ENCODE measurements at places on chromosomes 7 and 10.

DNA sequence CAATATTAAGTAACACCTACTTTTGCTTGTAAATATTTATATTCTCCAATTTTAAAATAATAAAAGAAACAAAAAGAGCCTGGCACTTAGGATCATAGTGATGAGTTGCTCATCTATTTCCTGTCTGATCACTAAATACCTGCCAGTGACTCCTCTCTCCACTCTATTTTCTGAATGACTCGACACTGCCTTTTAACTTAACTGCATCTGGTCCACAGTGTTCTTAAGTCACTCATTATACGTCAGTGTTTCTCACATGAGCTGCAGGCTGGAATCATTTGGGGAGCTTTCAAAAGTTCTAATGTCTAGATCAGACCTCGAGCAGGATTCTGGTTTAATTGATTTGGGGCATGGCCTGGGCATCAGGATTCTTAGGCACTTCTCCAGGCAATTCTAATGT lies 78.0 kb upstream of the AGBL3 start:
- no peak for DNase-seq

DNA sequence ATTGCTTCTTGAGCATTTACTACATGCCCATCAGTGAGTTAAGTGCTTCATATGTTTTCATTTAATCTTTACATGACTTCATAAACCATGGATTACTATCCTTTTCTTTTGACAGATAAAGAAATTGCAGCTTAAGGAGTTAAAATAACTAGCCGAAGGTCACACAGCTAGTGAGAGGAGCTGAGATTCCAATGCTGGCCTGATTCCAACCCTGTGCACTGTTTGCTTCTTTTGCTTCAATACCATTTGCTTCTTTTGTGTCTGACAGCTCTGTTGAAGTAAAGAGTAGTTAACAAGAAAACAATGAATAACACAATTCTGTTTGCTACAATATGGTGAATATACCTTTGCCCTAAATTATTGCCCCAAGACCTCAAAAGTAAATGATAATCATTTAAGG lies 132.4 kb downstream of the GRM3 start:
- no peak for DNase-seq

DNA sequence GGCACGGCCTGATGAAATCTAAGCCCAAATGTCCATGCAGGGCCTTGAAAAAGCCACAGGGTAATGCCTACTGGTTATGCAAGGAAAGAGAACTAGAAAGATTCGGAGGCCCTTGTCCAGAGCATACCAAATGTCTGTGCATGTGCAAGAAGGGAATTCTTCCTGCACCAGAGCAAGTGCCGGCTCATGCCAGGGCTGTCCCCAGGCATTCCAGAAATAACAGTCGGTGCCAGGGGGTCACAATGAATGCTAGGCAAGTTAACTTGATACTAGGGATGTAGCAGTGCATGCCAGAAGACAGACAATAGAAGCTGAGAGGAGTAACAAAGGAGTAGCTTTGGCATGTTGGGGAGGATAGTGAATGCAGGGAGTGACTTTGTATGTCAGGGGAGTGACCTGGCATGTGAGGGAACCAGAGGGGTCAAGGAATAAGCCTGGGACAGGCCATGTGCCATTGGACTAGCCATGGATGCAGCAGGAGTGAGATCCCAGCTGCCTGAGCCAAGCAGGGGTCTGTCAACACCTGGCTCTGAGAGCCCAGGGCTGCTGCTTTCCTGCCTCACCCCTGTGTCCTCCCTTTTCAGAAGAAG lies 119.5 kb upstream of the UNC5B start:
- DNase-seq: no peak

GRCh38 chr10:667602-668143 lies 21.8 kb downstream of the DIP2C start:
- no peak for DNase-seq

DNA sequence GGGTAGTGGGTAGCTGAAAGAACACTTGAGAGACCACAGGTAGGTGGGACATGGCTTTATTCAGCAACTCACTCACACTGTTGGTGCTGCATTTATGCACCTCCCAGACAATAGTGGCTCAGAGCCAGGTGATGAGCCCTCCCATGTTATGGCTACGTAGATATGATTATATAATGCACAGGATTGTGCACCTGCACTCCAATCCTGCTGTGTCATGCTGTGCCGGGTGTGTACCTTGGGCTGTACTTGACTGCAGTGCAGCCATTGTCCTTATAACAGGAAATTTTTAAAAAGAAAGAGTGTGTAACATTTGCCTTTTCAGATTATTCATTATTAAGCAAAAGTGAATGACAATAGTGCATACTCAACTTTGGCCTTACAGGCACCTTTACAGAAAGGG lies 366.1 kb upstream of the BMPER start:
- no peak for DNase-seq

Measured in GM20000 (cell line).